HuH-7 (cell line): ENCODE measurements at places on chromosomes 11 and 22.
A peak's percentile ranks its signal among the peaks of the same experiment; 100 is the strongest.

GRCh38 chr11:71462726-71463125 lies 9.7 kb downstream of the NADSYN1 start:
- DNase-seq: no peak

DNA sequence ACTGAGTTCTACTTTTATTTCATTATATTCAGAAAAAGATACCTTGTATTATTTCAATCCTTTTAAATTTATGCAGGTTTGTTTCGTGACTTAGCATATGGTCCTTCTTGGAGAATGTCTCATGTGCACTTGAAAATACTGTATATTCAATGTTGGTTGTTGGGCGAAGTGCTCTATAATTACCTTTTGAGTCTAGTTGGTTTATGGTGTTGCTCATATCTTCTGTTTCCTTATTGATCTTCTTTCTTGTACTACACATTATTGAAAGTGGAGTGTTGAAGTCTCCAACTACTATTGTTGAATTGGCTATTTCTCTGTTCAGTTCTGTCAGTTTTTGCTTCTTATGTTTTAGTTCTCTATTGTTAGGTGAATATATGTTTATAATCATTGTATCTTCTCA lies 90.4 kb downstream of the KCNQ1OT1 start:
- no peak for DNase-seq

GRCh38 chr22:46737105-46737975 lies 712 bp downstream of the CERK start:
- DNase-seq: peak; percentile 54

GRCh38 chr11:35650006-35650405 lies 12.6 kb upstream of the TRIM44 start:
- DNase-seq: no peak

DNA sequence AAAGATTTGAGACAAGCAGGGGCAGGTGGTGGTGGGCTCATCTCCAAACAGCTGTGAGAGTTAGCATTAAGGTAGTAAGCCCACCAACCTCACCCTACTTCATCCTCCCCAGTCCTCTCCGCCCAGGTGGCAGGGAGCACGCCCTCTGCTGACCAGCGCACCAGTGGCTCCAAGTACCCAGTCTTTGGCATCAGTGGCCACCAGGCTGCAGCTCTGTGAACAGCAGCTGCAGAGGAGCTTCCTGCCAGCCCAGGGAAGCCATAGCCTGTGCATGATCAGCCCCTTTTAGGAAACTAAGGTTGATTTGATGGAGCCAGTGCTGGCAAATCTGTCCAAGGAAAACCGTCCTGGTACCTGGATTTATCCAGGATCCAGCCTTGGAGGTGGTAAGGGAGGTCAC lies 21.7 kb downstream of the CAVIN3 start:
- peak; percentile 60 for DNase-seq

DNA sequence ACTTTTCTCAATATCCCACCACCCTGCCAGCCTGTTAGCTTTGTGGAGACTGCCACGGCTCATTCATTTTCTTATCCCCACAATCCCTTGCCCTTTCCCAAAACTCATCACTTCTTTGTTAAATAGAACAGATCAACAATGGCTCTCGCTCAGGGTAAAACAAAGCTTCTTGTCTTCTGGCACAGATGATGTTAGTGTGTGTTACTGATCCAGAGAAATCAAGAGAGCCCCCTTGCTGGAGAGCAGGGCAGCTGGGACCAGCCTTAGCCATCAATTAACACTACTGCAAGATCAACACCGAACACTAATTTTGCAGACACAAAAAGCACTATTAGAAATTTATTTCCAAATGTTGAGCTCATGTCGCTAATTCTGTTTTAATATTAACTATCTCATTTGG lies 420.9 kb downstream of the TENM4 start:
- DNase-seq: no peak

- no peak for DNase-seq
Observed at GRCh38 chr11:68796801-68797200, 44.9 kb downstream of the CPT1A start.

- DNase-seq: no peak
Observed at GRCh38 chr11:70126494-70126893, 48.4 kb downstream of the ANO1 start.

- DNase-seq: no peak
Observed at GRCh38 chr22:36232715-36233401, 6.5 kb downstream of the APOL2 start.

- peak; percentile 97 for DNase-seq
Observed at GRCh38 chr11:66264914-66265313, 3.5 kb upstream of the RAB1B start.

- no peak for DNase-seq
Observed at GRCh38 chr22:31227186-31227585, 15.1 kb downstream of the LIMK2 start.

DNA sequence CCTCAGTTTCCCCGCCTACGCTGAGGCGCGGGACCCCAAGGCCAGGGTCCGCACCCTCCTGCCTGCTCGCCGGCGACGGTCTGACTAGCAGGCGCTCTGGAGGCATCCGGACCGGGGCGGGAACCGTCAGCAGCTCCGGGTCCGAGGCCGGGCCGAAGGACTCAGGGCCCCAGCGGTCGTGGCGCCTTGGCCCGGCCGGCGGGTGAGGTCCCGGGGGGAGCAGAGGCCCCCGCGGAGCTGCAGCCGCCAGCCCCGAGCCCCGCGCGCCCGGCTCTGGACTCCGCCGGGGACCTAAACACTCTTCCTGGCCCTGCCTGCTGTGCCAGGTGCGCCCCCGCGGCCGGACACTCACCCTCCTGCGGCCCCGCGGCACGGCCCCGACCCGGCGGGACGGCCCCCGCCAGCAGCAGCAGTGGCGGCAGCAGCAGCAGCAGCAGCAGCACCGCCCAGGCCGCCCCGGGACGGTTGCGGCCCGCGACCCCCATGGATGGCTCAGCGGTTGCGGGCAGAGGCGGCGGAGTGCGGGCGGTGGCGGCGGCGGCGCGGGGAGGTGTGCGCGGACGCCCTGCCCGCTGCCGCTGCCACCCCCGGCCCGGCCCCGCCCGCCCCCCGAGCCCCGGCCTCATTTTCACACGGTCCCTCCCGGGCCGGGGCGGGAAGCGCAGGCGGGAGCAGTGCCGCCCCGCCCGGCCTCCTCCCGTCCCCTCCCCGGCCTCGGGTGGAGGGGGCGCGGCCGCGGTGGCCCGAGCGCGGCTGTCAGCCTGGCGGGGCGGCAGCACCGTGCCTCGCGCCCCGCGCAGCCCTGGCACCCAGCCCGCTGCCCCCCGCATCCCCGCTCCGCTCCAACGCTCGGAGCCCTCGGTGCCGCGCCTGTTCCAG lies at the start of gene SCUBE2:
SCUBE2 (minus strand) TSS at position 556 of the 879 bp plus-strand sequence; CDS start at position 485, 71 bp downstream.
- no peak for DNase-seq

GRCh38 chr11:100550912-100551632 lies 136.0 kb upstream of the ARHGAP42 start:
- DNase-seq: no peak

- no peak for DNase-seq
Observed at GRCh38 chr22:44025171-44026065, 1.3 kb downstream of the PARVB start.
